Foreskin keratinocyte (primary cell): ENCODE measurements at places on chromosomes 13 and 19.

- no peak for DNase-seq
Observed at GRCh38 chr13:100394005-100394695, 194.4 kb downstream of the GGACT start.

- DNase-seq, result no peak
Observed at GRCh38 chr19:45421947-45422498, 1.7 kb downstream of the ERCC1 start.

DNA sequence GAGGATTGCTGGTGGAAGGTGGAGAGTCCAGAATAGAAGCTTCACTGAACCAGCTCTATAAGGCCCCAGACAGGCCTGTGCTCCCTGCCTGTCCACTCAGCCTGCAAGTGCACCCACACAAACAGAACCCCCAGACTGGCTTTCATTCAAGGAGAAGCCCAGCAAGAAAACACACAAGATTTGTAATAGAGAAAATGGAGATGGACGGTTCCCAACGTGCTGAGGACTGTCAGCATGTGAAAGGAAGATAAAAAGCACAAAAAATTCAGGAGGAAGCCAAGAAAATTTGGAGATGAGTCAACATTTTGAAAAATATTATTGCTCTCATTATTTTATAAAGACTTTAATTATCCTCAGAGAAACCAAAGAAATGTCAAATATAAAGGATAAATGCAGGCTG is 218.2 kb upstream of the SLC10A2 start:
- no peak for DNase-seq

DNA sequence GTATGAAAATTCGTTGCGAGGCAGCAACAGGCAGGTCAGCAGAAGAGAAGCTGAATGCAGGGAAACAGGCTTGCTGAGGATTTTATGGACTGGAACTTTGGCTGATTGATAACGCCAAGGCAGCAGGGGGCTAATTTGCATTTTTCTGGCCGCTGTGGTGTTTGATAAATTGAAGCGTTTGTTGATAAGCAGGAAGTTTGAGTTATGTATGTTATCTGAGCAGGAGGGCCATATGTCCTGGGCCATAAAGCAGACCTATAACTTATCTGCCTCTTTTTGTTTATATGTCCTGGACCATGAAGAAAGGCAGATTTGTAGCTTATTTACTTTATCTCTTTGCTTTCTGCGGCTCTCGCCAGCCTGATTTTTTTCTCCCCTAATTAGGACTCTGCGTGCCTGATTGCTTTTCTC is 65.9 kb downstream of the ZNF627 start:
- DNase-seq, result no peak
